ENCODE measurements at places on chromosomes 1 and 21. TPM values are rescaled to one million over a fixed set of nuclear protein-coding genes. Genes with fewer than 3 reads are reported as not detected.

DNA sequence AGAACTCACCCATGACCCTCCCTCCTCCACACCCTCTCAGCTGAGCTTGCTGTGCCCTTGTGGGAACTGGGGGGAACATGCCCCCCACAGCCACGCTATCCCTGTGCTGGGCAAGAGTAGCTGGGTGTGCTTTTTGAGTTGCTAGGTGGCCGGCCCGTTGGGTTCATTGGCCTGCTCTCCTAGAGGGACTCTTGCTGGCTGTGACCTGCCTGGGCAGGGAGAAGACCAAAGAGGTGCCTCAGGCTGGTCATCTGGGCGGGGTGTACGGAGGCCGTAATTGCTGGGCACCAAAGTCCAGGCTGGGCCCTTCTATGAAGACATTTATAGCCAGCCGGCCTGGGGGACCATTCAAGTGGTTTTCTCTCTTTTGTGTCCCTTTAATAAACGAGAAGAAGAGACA lies 138.3 kb upstream of the ZBTB40 start:
- no peak for DNase-seq

DNA sequence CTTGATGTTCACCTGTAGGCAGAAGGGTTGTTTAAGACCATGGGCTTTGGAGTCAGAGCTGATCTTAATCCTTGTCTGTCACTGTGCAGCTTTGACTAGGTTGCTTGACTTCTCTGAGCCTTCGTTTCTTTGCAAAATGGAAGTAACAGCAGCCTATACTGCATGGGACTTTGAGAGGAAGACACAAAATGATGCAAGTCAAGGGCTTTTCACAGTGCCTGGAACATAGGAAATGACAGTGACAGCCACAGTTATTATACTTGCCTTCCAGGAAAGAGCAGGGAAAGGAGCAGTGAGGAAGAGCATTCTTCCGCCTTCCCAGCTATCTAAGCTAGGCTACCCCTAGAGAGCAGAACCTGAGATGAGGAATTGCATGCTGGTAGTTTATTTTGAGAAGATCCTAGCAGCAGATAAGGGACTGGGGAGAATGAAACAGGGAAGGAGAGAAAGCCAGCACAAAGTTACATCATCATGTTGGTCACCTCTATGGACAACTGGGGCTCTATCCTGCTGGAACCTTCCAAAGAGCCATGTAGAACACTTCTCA lies 3.1 kb downstream of the CSF3R start:
- no peak for DNase-seq

- no peak for DNase-seq
Observed at GRCh38 chr1:154411525-154411924, 6.4 kb downstream of the IL6R start.

GRCh38 chr1:186042230-186042629 lies 308.0 kb downstream of the HMCN1 start:
- no peak for DNase-seq

DNA sequence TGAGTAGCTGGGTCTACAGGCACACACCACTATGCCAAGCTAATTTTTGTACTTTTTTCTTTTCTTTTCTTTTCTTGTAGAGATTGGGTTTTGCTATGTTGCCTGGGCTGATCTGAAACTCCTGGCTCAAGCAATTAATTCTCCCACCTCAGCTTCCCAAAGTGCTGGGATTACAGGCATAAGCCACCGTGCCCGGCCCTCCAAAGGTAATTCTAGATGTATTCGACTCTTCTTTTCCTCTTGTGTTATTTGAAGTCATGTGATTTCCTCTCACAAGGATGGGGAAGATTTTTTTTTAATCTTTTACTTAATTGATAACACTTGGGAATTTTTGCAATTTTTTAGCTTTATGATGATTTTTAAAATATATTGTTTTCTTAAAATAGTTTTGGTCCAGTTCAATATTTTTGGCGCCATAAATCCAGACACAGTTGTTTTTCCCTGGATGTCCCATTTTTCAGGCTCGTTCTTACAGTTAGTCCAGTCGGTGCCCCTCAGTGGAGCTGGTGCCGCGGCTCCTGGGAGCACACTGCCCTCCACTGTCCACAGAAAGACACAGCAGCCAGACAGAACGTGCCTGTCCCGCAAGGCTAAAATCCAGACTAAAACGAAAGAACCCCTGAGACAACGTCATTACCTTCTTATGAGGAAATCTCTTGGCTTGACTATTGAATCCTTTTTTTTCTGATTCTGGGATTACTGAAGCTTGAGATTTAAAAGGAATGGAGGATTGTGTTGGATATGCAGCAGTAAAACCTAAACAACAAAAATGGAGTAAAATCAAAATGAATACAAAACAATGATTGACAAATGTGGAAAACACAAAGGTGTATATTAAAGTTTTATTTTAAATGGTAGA lies 22.4 kb downstream of the STPG1 start:
- peak; percentile 86 for DNase-seq

GRCh38 chr21:20999659-21000058 lies 1.4 kb downstream of the NCAM2 start:
- peak; percentile 49 for DNase-seq

- no peak for DNase-seq
Observed at GRCh38 chr21:42160111-42160721, 58.7 kb upstream of the ABCG1 start.

- DNase-seq: no peak
Observed at GRCh38 chr1:89833183-89834082, 12.6 kb downstream of the LRRC8D start.

- no peak for DNase-seq
Observed at GRCh38 chr21:36235058-36235582, 78.5 kb downstream of the DOP1B start.

DNA sequence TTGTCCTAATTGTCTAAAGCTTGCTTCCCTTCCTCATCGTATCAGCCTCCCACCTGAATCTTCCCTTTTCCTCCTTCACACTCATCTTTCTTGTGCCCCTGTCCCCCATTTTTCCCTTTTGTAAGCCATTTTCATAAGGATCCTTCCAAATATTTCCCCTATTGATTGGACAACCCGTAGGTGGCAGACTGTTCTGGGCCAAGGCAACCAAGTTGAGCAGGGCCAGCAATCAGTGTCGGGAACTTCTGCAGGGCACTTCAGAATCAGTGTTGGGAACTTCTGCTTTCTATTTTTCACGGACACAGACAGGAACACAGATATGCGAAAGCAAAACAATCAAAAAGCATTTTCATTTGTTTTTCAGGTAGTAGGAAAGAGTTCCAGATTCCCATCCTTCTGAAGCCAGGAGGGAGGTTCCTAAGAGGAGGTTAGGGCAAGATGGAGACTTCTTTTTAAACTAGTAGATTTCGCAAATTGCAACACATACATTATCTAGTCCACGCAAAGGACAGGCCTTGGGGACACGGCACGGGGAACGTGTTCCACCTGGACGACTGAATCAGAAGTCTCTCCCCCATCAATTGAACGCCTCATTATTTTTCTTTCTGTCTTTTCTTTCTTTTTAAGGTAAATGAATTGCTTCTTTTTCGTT lies 691 bp upstream of the MPZL1 start:
- DNase-seq: peak; percentile 68

DNA sequence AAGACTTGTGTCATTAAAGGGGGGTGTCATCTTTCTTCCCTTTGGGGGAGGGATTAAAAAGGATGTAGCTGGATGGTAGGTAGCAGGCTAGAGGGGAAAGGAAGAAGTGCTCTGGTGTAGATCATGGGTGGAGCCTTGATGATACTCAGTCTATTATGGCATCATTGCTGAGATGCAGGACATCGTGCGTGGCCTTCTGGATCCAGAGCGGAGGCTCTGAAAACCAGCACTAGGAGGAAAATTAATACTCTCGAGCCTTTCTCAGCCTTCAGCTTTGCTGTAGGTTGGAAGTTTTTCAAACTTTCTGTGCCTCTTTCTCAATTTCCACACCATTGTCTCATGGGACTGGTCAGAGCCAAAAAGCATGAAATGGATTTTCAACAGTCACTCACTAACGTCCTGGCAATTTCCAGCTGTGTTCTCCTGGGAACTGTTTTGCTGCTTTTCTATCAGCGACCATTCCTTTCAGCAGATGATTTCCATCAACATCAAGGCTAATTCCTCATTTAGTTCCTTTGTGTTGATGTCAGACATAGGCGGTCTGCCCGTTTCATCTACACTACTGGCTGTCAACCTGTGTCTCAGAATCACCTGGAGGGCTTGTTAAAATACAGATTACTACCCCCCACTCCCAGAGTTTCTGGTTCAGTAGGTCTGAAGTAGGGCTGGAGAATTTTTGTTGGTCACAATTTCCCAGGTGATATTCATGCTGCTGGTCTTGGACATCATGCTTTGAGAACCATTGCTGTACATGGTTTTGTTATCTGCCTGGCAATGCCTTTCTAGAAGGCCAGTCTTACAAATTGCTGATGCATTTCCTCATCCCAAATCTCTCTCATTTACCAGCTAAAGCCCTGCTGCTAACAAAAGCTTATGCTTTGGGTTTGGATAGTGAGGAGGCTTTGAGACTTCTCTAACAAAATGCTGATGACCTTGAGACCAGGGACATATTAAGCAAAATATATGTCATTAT lies 7.7 kb downstream of the CACNA1E start:
- DNase-seq: no peak

DNA sequence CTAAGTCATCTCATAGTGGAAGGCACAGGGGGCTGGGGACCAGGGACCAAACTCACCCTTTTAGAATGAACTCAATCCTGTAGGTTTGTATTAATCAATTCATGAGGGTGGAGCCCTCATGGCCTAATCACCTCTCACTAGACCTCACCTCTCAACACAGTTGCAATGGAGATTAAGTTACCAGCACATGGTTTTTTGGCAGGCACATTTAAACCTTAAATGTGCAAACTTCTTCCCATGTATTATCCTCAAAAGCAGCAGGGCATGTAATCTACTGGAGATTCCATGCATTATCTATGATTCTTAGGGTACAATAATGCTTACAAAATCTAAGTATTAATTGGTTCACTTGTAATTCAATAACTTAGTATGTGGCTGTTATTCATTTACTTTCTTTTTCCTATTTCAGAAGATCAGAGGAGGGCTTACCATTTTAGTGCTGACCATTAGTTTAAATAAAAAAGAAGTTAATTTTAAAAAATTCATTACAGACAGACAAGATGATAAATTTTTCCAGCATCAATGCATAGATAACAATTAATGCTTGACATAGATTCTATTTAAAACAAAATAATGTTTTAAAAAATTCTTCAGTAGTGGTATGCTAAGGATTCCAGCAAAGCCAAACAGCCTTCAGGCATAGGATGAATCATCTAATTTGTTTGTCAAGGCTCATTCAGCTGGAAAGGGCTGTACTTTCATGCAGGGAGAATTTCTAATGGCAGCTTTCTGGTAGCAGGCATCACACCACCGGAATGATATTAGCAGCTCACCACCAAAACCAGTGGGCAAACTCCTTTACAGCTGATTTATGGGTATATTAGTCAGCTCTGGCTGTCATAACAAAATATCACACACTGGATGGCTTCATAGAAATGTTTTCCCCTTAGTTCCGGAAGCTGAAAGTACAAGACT lies 124.6 kb upstream of the ZNF648 start:
- peak; percentile 47 for DNase-seq

- DNase-seq: no peak
Observed at GRCh38 chr1:30272277-30273020, 450.9 kb downstream of the MATN1 start.

DNA sequence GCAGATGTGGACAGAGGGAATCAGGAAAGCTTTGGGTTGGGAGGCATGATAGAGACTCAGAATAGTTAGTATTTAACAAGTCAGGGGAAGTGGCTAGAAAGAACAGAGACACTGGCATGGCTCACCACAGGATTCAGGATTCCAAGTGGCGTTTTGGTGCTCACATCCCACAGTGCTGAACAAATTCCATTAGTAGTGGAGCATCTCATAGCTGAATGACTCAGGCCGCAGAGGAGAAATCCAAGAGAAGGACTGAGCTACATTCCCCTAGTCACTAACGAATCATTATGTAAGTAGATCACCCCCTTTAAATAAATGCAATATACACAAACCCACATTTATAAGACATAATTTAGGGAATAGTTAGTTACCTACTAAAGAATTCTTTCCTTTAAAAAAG lies 5.0 kb upstream of the KCNJ9 start:
- DNase-seq: no peak

GRCh38 chr1:28581531-28582247 lies 10.4 kb upstream of the RAB42 start:
- peak; percentile 94 for DNase-seq

DNA sequence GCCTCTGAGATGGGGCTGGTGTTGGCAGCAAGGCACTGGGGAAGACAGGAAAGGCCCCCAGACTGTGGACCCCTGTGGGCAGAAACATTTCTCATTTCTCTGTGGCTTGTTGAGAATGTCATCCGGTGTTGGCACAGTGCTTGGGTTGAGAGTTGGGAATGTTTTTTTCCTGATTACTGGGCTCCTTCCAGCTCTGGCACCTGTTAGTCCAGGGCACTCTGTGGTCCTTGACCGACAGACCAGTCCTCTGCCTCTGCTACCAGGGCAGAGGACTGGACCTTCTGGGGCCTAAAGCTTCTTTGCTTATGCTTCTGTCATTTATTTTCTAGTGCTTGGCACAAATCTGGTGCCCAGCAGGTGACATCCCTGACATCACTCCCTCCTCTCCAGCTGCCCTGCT lies 4.8 kb upstream of the SPRR5 start:
- DNase-seq: no peak

DNA sequence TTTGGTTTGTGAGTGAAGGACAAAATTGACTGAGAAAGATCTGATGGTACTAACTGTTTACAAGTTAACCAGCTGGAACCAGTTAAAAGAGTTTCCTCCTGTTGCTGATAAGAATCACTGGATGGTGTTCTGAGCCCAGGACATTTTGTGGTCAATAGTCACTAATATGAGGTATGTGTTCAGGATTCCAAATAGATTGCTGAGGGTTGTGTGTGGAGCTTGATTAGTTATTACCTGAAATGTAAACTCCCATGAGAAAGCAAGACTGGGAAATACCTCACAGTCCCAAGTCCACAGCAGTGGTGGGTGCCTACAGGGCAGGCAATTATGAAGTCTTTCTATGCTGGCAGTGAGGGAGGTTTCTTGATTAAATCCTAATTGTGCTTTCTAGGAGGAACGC lies 164.6 kb downstream of the DNM3 start:
- DNase-seq: peak; percentile 54

DNA sequence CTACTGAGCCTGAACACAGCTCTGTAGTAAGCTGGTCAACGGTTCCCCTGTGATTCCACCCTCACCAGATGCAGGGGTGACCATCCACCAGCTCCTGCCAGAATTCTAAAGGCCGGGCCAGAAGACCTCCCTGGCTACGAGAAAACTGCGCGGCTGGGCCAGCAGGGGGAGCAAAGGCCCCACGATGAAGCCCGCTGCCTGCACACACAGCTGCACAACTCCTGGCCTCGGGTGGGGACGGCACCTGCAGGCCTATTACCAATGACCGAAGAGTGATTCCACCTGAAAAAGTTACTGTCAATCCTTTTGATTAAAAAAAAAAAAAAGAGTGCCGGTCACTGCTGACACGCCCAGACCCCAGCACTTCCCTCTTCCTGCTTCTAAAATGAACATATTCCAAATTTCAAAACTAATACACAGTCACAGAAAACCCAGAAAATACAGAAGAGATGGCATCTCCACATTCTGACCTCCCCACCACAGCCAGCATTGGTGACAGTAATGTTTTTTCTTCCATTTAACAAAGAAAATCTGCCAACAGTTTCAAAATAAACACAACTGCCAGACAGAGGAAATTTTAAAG lies 49.8 kb upstream of the RIPK4 start:
- peak; percentile 46 for DNase-seq

The DLGAP3 gene
- total RNA-seq: not detected

The IFI44L gene
- total RNA-seq: 0.18 TPM

The LCE2A gene
- total RNA-seq: not detected

The HSD3B1 gene
- not detected for total RNA-seq

The C8A gene
- total RNA-seq: not detected

The MFSD2A gene
- total RNA-seq: 5.7 TPM

The PTPN7 gene
- total RNA-seq: not detected

The ST6GALNAC3 gene
- total RNA-seq: 0.56 TPM

The CD84 gene
- total RNA-seq: not detected

The CYB5RL gene
- total RNA-seq: 3.8 TPM

Measured in IMR-90 (cell line).